GM06990 (cell line): ENCODE measurements at places on chromosomes 3 and 15.

- no peak for DNase-seq
Measured at GRCh38 chr3:119872773-119873172, 90.9 kb downstream of the NR1I2 start.

GRCh38 chr3:30811151-30811795 lies 83.2 kb downstream of the GADL1 start:
- no peak for DNase-seq

- DNase-seq, result no peak
Measured at GRCh38 chr3:47594792-47595191, 16.1 kb upstream of the CSPG5 start.

- DNase-seq, result no peak
Measured at GRCh38 chr15:39587096-39587721, 6.3 kb downstream of the THBS1 start.

GRCh38 chr3:62872318-62872717 lies 2.9 kb downstream of the CADPS start:
- no peak for DNase-seq

GRCh38 chr3:190701096-190701532 lies 161.4 kb downstream of the GMNC start:
- no peak for DNase-seq
